Fibroblast of skin of left biceps (primary cell): ENCODE measurements at places on chromosomes 16 and 17.

- no peak for DNase-seq
These were observed 338.8 kb downstream of the SEC14L1 start for GRCh38 chr17:77479372-77480198.

DNA sequence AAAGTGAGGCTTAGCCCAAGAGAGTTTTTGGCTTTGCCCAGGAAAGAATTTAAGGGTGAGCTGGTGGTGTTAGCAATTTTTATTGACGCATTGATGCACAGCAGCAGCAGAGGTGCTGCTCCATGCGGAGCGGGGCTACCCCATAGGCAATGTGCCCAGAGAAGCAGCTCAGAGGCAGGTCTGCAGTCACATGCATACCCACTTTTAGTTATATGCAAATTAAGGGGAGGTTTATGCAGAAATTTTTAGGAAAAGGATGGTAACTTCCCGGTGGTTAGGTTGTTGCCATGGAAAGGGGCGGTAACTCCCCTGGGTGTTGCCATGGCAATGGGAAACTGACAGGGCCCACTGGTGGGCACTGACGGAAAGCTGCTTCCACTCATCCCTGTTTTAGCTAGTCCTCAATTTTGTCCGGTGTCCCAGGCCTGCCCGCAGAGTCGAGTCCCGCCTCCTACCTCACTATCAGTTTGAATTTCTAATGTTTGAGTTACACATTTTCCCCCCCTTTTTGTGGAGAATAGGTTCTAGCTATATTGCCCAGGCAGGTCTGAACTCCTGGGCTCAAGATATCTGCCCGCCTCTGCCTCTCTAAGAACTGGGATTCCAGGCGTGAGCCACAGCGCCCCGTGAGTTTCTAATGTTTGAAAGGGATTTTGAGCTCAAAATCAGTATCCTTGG is 10.4 kb upstream of the GJD3 start:
- no peak for DNase-seq

DNA sequence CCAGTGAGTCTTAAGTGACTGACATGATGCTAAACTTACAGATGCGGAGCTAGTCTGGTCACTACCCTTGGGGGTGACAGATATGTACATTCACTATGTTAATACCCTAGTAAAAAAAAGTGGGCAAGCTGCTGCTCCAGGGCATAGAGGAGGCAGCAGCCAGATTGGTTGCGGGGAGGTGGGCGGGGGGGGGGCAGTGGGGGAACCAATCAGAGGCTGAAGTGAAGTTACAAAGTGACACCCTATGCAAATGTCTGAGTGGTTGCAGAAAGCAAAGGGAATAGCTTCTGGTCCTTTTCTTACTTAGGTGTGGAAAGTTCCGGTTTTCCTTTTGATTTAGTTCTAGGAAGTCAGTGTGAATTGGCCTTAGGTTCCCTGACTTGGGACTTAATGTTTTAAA is 12.1 kb downstream of the NDEL1 start:
- no peak for DNase-seq

- no peak for DNase-seq
These were observed 28.2 kb downstream of the SLC39A11 start for GRCh38 chr17:73064084-73064938.

DNA sequence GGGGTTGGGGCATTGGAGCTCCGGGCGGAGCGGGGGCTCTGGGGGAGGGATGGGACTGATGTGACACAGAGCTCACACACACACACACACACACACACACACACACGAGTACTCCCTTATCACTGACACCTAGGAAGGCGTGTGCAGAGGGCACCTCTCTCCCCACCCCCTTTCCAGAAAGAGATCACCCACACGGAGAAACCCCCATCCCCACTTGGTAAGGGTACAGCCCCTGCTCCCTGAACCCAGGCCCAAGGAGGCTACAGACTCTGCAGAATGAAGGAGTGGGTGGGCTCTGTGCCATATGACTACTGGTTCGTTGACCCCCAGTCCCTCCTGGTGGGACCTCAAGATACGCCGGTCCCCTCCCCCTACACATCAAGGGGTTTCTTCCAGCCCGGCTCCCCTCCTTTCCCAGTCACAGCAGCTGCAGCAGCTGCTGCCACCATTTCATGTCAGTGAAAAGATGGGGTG is 8.7 kb upstream of the ARHGAP23 start:
- DNase-seq = no peak

DNA sequence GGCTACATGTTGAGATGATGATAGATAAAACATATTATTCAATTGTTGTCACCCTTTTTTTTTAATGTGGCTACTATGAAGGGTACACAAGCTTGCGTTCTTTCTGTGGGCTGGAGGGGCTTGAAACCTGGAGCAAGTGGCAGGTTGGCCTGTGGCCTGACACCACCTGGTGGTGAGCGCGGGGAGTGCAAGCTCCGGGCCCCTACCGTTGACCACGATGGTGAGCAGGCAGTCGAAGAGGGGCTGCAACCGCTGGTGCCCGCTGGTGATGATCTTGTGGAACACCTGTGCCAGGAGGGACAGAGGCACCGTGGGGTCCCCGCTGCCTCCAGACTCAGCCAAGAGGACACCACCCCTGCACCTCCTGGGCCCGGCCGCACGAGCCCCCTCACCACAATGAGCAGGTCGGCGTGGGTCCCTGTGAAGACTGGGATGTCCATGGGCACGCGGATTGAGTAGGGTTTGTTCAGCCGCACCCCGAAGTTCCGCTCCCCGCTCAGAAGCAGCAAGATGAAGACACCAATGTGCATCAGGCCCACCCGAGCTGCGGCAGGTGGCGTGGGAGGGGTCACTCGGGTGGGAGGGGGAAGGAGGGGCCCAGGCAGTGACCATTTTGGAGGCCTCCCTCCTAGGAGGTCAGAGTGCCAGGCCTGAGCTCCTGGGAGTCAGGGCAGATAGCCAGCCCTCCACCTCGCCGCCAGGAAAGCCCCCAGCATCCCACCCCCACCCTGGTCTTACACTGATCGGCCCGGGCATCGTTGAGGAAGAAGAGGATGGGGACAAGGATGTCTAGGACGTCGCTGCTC is 14.4 kb downstream of the HID1 start:
- DNase-seq = no peak

- no peak for DNase-seq
These were observed 171.7 kb downstream of the VPS53 start for GRCh38 chr17:542943-543342.

GRCh38 chr17:43438626-43439025 is 39.8 kb downstream of the ARL4D start:
- DNase-seq = no peak

GRCh38 chr17:66625311-66625767 is 209.6 kb upstream of the CACNG5 start:
- DNase-seq = no peak

DNA sequence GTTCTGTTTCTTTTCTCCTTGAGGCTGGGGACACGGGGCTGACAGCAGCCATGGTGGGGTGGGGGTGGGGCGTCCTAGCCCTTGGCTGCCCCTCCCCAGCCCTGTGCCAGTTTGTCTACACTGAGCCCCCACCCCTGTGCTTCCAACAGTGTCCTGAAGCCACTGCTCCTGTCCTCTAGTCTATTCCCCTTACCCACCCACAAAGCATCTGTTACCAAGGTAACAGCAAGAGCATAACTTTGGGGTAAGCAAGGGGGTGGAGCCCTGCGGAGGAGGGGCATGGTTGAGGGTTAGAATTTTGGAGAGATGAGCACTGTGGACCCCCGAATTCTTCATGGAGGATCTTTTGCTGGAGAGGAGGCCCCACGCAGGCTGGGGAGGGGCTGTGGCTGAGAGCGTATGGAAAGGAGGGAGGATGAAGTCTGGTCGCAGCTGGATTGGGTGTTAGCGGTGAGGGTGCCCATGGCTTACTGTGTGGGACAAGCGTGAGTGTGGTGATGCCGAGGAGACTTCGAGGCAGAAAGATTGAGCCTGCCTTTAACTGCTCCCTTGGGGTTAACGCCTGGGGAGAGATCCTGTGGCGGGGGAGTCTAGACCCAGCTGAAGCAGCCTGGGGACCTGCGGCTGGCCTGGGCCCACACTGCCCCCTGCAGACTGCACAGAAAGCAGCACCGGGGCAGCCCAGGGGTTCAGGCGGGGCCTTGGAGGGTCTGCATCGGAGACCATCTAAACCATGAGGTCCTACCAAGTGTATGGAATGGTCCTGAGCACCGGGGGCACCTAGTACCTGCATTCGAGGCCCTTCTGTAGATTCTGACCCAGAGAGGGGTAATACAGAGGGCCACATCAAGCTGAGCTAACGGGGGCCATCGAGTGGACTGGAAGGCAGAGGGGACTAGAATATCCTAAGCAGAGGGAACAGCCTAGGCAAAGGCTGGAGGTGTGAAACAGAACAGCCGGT is 6.1 kb upstream of the STAC2 start:
- DNase-seq = no peak
